ENCODE measurements at places on chromosomes 1 and 21.

DNA sequence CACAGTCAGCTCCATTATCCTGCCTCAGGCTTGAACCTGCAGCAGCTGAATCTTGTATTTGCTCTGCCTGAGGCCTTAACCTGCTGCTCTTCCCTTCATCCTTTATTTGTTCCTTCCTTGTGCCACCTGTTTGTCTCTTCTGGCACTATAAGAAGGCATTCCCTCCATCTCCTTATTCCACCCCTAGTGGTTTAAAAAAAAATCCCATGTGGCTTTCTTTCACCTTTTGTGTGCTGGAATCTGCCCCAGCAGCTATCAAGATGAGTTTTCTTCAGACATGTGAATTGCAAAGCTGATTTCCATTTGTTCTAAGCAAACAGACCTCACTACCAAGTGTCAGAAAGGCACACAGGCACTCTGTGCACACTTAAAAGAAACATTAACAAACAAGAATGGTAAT is 294.6 kb downstream of the TTLL7 start:
- DNase-seq, result no peak

GRCh38 chr21:43689556-43690337 is 29.2 kb upstream of the PDXK start:
- no peak for DNase-seq

GRCh38 chr1:218735436-218736032 is 390.4 kb downstream of the TGFB2 start:
- DNase-seq, result no peak

- no peak for DNase-seq
These were observed 670.7 kb upstream of the CXADR start for GRCh38 chr21:16841975-16842695.

- no peak for DNase-seq
These were observed 141.6 kb downstream of the KCNT2 start for GRCh38 chr1:196466654-196467053.

Data from activated T-cell treated with anti-CD3 and anti-CD28 coated beads for 4 hours (primary cell).